ENCODE measurements at places on chromosomes 12 and 14.

DNA sequence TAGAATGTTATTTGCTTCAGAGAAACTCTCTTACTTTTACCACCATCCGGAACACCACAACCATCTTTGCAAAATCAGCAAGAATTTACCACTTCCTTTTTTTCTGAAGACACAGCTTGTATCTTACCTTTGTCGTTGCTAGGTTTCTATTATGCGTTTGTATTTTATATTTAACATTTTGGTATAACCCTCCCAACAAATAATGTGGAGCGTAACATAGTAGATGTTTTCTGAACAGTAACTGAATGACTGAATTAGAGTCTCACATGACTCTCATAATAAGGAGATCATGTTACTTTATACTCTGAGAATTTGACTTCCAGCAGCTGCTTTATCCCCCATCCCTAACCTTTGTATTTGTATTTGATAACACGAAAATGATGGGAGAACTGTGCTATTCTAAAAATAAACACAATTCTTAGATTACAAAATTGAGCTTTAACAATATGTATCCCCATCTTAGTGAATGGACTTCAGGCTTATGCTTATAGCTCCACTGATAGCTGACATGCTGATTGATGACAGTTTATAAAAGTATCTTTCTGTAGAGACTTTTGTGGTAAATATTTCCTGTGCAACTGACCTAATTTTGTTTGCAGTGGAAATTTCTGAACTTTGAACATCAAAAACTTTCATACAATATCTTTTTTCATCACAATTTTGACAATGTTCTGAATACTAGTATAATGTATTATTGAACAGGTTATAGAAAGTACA is 7.9 kb upstream of the KLRB1 start:
- DNase-seq, result no peak

DNA sequence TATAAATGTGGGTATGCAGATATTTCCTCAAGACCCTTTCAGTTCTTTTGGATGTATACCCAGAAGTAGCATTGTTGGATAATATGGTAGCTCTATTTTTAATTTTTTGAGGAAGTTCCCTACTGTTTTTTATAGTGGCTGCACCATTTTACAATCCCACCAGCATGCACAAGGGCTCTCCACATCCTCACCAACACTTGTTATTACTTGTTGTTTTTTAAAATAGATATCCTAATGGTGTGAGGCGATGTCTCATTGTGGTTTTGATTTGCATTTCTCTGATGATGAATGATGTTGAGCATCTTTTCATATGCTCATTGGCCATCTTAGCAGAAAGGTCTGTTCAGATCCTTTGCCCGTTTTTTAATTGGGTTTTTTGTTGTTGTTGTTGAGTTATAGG is 47.1 kb downstream of the DIP2B start:
- DNase-seq, result no peak

- no peak for DNase-seq
These were observed 38.0 kb downstream of the CHGA start for GRCh38 chr14:92960706-92961566.

GRCh38 chr12:113345318-113345717 is 10.4 kb upstream of the SLC8B1 start:
- no peak for DNase-seq

DNA sequence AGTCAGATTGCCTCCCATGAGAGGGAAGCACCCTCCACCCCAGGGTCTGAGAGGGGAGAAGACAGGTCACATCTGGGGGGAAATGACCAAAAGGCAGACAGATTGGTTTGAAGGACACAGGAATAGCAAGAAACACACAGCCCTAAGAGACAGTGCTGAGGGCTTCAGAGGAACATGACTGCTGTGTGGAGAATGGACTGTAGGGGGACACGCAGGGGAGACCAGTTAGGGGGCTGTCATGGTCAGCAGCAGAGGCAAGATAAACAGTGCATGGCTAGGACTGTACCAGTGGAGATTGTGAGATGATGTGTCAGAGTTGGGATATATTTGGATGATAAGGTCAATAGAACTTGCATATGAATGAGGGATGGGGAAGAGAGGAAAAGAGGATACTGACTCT is 19.7 kb downstream of the SMUG1 start:
- DNase-seq, result no peak

DNA sequence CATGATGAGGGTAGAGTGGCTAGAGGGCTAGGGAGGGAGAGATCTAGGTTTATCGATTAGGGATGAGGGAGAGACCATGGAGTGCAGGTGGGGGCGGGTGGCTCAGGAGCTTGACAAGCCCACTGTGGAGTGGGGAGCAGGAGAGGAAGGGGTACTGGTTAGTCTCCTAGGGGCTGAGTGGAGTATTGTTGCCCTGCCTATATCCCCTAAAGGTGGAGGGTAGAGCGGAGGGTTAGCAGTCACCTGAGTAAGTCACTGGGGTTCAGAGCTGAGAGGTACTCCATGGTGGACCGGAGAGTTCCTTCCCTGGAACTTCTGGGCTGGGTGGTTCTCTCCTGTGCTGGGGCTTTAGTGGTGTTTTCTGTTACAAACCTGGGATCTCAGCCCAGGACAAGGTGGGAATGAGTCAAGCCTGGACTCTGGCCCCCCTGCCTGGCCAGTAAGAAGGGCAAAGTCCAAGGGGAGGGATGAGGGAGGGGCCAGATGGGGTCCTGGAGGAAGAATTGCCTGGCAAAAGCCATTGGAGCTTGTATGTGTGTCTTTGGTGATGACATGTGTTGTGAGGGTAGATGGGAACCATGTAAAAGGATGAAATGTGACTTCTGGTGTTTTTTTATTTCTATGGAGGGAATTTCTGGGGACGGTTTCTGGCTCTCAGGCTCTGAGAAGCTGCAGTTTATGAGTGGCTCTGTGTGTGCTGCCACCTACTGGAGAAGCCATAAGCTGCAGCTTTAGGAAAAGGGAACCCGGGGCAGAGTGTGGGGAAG is at the start of gene CIDEB:
CIDEB (minus strand) TSS at position 403 of the 767 bp plus-strand sequence; CDS start at position 284, 119 bp downstream.
- no peak for DNase-seq

DNA sequence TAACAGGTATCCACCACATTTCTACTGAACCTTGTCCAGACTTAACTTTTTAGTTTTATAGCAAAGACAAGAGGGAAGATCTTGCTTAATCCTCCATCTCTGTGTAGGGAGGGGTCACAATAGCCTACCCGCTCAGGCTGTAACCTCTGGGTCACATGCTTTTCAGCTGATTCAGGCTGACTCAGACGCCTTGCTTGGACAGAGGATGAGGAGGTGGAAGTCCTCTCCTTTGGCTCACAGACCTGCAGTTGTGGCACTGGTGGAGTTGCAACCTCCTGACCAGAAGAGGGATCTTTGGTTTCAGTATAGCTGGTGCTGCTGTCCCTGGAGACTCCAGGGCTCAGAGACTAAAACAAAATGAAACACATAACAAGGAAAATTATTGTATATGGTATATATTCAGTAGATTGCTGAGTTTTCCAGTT is 16.2 kb downstream of the ACIN1 start:
- DNase-seq, result no peak

DNA sequence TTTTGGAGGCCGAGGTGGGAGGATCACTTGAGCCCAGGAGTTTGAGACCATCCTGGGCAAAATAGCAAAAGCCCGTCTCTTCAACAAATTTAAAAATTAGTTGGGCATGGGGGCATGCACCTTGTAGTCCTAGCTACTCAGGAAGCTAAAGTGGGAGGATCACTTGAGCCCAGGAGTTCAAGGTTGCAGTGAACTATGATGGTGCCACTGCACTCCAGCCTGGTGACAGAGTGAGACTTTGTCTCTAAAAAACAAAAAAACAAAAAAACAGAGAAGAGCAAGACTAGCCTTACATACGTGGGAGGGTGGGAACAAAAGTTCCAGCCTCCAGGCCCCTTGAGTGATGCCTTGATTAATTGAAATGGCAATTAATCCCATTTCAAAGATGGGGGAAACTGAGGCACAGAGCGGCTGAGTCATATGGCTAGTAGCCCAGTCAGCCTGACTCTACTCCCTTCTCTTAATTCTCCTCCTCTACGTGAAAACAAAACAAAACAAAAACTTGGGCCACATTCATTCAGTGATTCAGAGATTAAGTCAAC is 3.3 kb upstream of the FAM222A start:
- no peak for DNase-seq

DNA sequence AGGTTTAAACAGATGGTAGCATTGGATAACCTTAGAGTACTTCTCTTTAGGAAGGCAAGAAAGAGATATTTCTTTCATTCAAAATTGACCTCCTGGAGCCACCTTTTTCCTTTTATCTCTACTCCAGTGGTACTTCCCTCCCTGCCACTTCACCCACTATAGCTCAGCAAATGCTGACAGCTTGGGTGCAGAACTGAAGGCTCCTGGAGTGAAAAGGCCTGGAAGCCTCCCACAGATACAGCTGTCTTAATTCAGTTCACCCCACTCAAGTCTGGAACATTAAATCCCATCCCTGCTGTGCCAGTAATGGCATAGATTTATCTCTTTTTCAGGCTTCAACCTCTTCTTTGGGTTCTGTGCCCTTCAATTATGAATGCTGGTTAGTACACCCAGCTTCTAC is 140.3 kb downstream of the NEDD1 start:
- no peak for DNase-seq

DNA sequence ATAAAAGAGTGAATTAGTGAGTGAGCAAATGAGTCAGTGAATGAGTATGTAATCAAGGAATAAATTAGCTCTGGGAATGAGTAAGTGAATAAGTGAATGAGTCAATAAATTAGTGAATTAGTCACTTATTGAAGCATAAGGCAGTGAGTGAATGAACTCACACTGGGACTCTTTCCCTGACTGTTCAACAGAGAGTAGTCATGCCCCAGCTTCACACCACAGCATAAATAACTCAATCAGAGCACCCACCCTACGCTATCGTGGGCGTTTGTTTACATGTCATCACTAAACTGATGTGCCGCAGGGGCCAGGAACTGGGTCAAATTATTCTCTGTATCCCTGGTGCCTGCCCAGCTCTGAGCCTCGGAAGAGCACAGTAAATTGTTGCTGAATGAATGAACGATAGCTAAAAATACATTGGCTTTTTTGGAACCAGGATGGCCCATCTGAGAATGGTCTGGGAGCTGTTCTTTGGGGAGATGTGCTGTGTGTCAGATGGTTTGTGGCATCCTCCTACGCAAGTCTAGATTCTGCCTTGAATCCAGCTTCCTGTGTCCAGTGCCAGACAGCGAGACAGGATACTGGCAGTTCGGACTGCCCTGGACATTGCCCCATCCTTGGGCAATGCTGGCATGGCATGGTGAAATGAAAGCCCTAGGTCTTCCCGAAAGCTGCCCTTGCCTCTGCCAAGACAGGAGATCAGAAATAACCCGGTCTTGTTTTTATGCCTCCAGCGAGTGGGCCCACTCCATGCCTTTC is 98.0 kb upstream of the RTL1 start:
- no peak for DNase-seq

- DNase-seq, result no peak
These were observed 8.8 kb downstream of the RASSF3 start for GRCh38 chr12:64618953-64619590.

DNA sequence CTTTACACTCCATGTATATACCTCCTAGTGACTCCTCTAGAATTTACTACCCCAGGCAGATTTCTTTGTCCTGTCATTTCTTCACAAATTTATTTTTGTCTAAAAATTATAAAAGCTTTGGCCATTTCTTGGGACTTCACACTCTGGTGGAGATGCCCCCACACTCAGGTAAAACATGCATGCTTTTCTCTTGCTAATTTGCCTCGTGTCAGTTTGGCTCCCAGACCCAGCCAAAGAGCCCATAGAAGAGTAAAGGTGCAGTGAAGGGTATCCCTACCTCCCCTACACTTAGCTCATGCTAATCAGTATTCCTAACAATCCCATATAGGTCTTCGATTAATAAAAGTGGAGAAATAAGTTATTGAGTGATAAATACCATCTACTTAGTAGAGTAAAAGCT is 256.5 kb upstream of the KRR1 start:
- DNase-seq, result no peak

GRCh38 chr14:94461526-94462218 is 9.1 kb upstream of the SERPINA11 start:
- DNase-seq, result no peak

DNA sequence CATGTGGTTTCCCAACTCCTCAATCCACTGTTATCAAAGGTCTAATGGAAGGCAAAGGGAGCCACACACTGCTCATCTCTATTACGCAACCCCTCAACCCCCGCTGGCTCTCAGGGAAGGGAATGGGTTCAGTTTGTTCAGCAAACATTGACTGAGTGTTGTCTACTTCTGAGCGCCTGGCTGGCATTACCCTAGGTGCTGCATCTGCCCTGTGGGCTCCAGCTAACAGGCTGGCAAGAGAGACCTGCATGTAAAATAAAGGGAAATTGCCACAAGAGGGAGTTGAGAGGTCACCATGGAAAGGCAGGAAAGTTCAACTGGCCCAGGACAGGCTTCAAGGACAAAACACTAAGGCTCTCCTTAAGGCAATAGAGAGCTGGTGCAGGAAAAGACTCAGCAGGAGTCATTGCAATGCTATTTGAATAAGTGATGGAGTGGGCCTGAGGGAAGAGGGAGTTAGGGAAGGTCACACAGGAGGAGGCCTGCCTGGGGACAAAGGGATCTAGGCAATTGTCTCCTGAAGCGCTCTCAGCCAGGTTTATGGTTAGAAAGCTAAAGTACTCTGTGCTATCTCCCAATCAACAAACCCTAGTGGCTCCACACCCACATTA is 5.5 kb upstream of the ZNF740 start:
- no peak for DNase-seq

GRCh38 chr12:89507015-89507824 is 17.4 kb downstream of the GALNT4 start:
- DNase-seq, result no peak

GRCh38 chr12:4719821-4720636 is at the start of gene GALNT8:
TSS of gene GALNT8 (plus strand) at chr12:4720400. CDS start at chr12:4720678, 278 bp downstream.
- no peak for DNase-seq

- DNase-seq, result no peak
These were observed 30.9 kb downstream of the GPHB5 start for GRCh38 chr14:63287666-63288483.

- no peak for DNase-seq
These were observed 48.5 kb upstream of the OR5AU1 start for GRCh38 chr14:21204167-21205025.

DNA sequence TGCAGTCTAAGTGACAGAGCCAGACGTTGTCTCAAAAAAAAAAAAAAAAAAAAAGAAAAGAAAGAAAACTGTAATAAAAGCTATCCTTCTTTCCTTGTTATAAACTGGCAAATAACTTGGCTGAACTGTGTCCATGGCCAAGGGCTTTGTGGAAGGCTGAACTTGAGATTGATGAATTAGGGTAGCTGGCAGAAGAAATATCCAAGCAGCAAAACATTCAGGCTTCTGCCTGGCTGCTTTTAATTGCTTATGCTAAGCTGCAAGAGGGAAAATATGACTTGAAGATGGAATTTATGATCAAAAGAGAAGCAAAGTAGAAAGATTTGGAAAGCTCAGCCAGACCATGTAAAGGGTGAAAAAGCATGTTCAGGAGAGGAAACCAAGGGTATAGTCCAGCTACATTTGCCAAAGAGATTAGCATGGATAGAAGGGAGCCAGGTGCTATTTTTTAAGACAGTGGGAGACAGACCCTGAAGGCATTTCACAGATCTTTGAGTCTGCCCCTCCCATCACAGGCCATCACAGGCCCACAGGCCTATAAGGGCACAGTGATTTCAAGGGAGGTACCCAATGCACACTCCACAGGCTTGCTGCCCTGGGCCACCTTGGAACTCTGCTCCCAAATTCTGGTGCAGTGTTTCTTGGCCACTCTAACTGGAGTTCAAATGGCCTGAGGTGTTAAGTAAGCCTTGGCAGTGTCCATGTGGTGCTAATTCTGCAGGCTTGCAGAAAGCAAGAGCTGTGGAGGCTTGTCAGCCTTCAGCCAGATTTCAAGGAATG is 226.0 kb downstream of the AEBP2 start:
- no peak for DNase-seq

- DNase-seq, result no peak
These were observed 1.9 kb upstream of the HAL start for GRCh38 chr12:95997911-95998510.

- no peak for DNase-seq
These were observed 37.5 kb downstream of the EAPP start for GRCh38 chr14:34502001-34502400.
